SJCRH30 (cell line): ENCODE measurements at places on chromosomes 11 and 22. TPM values are rescaled to one million over a fixed set of nuclear protein-coding genes. Genes with fewer than 3 reads are reported as not detected.

VSIG2 gene
- total RNA-seq = not detected in 2 replicates

C11orf65 gene
- total RNA-seq = 0.46 and 0.49 TPM in 2 replicates

MYO7A gene
- total RNA-seq = 3.5 and 4.5 TPM in 2 replicates

CNIH2 gene
- total RNA-seq = 4.5 and 5.8 TPM in 2 replicates

MGAT3 gene
- total RNA-seq = not detected in 2 replicates

CLMP gene
- total RNA-seq = 16.1 and 17.3 TPM in 2 replicates

DDX6 gene
- 80.1 and 81.7 TPM in 2 replicates for total RNA-seq

ALDH3B1 gene
- 0.51 and 0.53 TPM in 2 replicates for total RNA-seq

HMOX1 gene
- total RNA-seq = 4.6 and 5.1 TPM in 2 replicates

PTDSS2 gene
- total RNA-seq = 30.9 and 34.4 TPM in 2 replicates

HBG2 gene
- not detected in 2 replicates for total RNA-seq

MRGPRE gene
- not detected in 2 replicates for total RNA-seq
